Activated CD4-positive, alpha-beta T cell treated with anti-CD3 and anti-CD28 coated beads, Interleukin-2, amount 10 ng/mL, durations not matched to agents 7 days and 5 days (primary cell): ENCODE measurements at places on chromosomes 13 and 19.

DNA sequence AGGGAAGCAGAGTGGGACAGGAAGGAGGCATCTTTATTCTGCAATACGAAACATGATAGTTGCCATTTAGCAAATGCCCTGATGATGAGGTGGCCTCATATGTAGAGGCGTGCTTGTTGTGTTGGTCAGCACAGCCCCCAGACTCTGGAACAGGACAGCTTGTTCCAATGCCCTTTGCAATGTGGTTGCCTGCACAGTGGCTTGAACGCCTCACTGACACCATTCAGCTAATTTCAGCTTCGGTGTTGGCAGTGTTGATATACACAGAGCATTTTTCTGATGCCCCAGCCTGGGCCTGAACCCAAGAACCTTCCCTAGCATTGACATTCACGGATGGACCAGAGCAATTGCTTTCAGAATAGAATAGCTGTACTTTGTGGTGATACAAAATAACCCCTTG, 133.3 kb downstream of the HS6ST3 start:
- no peak overlapping the region for H3K4me3 ChIP-seq
- no peaks in the 10 kb centered on the region for H3K36me3 ChIP-seq
- no peaks in the 10 kb centered on the region for H3K4me1 ChIP-seq
- no peak overlapping the region for H3K27ac ChIP-seq

- H3K4me1 ChIP-seq = no peaks in the 10 kb centered on the region
- no peaks in the 10 kb centered on the region for H3K27me3 ChIP-seq
Measured at GRCh38 chr13:44555207-44555606, 20.9 kb downstream of the TSC22D1 start.

DNA sequence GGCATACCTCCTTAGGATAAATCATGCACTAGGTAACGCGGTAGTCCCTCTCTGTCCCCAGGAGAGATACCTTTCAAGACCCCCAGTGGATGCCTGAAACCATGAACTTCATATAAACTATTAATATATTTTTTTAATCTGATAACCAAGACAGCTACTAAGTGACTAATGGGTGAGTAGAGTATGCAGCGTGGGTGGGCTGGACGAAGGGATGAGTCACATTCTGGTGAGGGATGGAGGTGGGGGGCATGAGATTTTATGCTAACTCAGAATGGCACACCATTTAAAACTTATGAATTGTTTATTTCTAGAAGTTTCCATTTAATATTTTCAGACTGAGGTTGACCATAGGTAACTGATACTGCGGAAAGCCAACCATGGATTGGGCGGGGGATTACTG, 46.2 kb downstream of the CDK8 start:
- H3K27ac ChIP-seq = no peak overlapping the region
- no peaks in the 10 kb centered on the region for H3K27me3 ChIP-seq
- no peak overlapping the region for H3K4me3 ChIP-seq

GRCh38 chr13:59494151-59494550, 669.6 kb downstream of the DIAPH3 start:
- no peak overlapping the region for H3K27ac ChIP-seq
- no peak for DNase-seq
- H3K4me3 ChIP-seq = no peak overlapping the region
- H3K27me3 ChIP-seq = peaks cover 8% of the 10 kb centered on the region
- H3K4me1 ChIP-seq = peaks cover 7% of the 10 kb centered on the region

GRCh38 chr19:36527341-36527740, 730 bp downstream of the ZNF260 start:
- H3K27ac ChIP-seq = peak overlapping the region; percentile 98
- no peak for DNase-seq
- peaks cover 60% of the 10 kb centered on the region for H3K36me3 ChIP-seq
- no peaks in the 10 kb centered on the region for H3K27me3 ChIP-seq
- peak overlapping the region; percentile 98 for H3K4me3 ChIP-seq
- peaks cover 23% of the 10 kb centered on the region for H3K4me1 ChIP-seq

DNA sequence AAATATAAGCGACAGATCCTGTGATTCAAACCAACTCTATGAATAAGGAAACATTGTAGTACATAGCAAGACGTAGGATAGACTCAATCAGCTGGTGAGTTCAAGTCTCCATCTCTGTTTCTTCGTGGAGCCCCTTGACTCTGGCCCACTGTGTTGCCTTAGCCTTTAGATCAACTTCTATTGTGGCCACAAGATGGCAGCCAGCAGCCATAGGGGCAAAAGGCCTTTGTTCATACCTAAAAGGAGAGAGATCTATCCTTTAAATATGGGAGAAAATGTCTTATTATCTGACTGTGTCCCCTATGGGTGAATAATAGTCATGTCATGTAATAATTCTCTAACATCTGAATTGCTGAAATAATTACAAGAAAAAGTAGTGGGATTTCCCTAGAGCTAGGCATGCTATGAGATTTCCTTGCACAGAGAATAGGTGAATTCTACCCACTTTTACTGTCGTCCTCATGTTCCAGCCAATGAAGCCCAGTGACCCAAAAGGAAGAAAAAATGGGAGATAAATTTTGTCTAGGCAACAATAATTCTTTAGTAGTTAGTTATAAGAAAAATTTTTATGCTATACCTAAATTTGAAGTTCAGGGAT, 129.4 kb downstream of the PCDH20 start:
- no peak overlapping the region for H3K4me3 ChIP-seq
- H3K27me3 ChIP-seq = no peaks in the 10 kb centered on the region
- no peaks in the 10 kb centered on the region for H3K4me1 ChIP-seq
- no peak for DNase-seq
- no peaks in the 10 kb centered on the region for H3K36me3 ChIP-seq
- H3K27ac ChIP-seq = no peak overlapping the region

DNA sequence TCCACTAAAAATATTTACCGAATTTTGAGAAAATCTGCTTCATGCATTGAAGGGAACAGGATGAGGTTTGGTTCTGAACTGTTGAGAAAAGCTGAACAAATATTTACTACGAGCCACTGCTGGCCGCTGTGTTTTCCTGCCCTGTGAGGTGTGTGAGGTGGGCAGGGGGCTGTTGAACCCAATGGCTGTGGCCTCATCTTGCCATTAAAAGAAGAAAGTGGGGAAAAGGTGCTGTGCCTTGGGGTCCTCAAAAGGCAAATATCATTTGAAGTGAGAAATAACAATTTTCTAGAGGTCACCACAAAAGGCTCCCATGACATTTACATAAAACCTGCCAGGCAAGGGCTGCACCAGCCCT, 44.7 kb downstream of the KLF2 start:
- no peak for DNase-seq
- peaks cover 42% of the 10 kb centered on the region for H3K4me1 ChIP-seq
